Epithelial cell of esophagus (primary cell): ENCODE measurements at places on chromosomes 4 and X.

- no peak for DNase-seq
Observed at GRCh38 chr4:145480257-145480656, 1.4 kb upstream of the SMAD1 start.

DNA sequence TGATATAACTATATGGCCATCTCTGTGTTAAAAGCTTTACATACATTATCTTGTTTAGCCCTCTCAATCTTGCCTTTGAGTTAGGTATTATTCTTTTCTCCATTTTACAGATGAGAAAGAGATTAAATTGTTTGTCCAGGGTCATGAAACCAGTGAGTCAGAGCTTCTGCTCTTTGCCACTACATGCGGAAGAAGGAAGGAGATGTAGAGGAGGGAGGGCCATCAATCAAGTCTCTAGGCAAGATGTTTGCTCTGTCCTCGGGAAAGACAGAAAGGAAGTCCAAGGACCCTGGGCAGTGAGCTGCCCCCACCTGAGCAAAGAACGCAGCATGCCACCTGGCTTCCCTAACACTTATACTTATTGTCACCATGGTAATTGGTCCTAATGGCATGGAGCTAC is 133.7 kb upstream of the IL1RAPL2 start:
- peak; percentile 54 for DNase-seq

- peak; percentile 84 for DNase-seq
Observed at GRCh38 chr4:20847124-20847747, 147.0 kb downstream of the PACRGL start.

- no peak for DNase-seq
Observed at GRCh38 chr4:1575418-1576303, 108.5 kb downstream of the FAM53A start.
